SJCRH30 (cell line): ENCODE measurements at places on chromosomes 2 and 18. TPM values are rescaled to one million over a fixed set of nuclear protein-coding genes. Genes with fewer than 3 reads are reported as not detected.

- no peaks in the 10 kb centered on the region for H3K27me3 ChIP-seq
- no peak overlapping the region for H3K27ac ChIP-seq
- DNase-seq, result no peak
- H3K4me1 ChIP-seq, result peaks cover 5% of the 10 kb centered on the region
- H3K4me3 ChIP-seq, result no peak overlapping the region
- peaks cover 19% of the 10 kb centered on the region for H3K36me3 ChIP-seq
These were observed 87.7 kb downstream of the SPRED2 start for GRCh38 chr2:65344689-65345088.

- H3K4me3 ChIP-seq, result no peak within 1 kb of the TSS
- peak; percentile 65 for DNase-seq
- 0 out of 2 replicates have a peak, but pooled peaks cover 3% of the 10 kb centered on the region for H3K27me3 ChIP-seq
- H3K27ac ChIP-seq, result no peak within 1 kb of the TSS
These were observed at the start of gene EDAR for GRCh38 chr2:108988796-108989713. EDAR (minus strand) TSS chr2:108989220; CDS start chr2:108931014, 58,206 bp downstream.

GRCh38 chr2:195304310-195304709 lies 352.7 kb upstream of the SLC39A10 start:
- no peak overlapping the region for H3K4me3 ChIP-seq
- no peak overlapping the region for H3K27ac ChIP-seq
- no peaks in the 10 kb centered on the region for H3K36me3 ChIP-seq
- peak; percentile 77 for DNase-seq
- no peaks in the 10 kb centered on the region for H3K4me1 ChIP-seq
- H3K27me3 ChIP-seq, result no peaks in the 10 kb centered on the region

GRCh38 chr2:64362562-64363026 lies 91.4 kb upstream of the LGALSL start:
- H3K27ac ChIP-seq, result no peak overlapping the region
- H3K27me3 ChIP-seq, result no peaks in the 10 kb centered on the region
- H3K4me1 ChIP-seq, result no peaks in the 10 kb centered on the region

The SULT1C2 gene
- not detected in 2 replicates for total RNA-seq
